ENCODE measurements at places on chromosomes 2 and 18.

- H3K4me3 ChIP-seq, result no peak overlapping the region
- DNase-seq, result no peak
- H3K36me3 ChIP-seq, result peaks cover 56% of the 10 kb centered on the region
- peak overlapping the region; percentile 6 for H3K27ac ChIP-seq
- no peaks in the 10 kb centered on the region for H3K27me3 ChIP-seq
These were observed 22.1 kb downstream of the EHD3 start for GRCh38 chr2:31255911-31256571.

DNA sequence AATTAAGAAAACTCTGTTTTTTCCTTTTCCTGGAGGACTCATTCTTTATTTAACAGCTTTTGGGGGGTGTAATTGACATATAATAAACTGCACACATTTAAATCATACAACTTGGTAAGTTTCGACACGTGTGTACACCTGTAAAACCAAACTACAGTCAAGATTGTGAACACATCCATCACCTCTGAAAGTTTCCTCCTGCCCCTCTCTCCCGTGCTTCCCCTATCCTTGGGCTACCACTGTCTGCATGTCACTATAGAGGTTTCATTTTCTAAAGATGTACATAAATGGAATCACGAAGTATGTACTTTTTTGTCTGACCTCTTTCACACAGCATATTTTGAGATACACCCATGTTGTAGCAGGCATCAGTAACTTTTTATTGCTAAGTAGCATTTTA lies 100.0 kb downstream of the BIN1 start:
- H3K27ac ChIP-seq, result no peak overlapping the region
- peaks cover 5% of the 10 kb centered on the region for H3K27me3 ChIP-seq
- no peaks in the 10 kb centered on the region for H3K36me3 ChIP-seq
- no peak overlapping the region for H3K4me3 ChIP-seq
- no peaks in the 10 kb centered on the region for H3K4me1 ChIP-seq
- DNase-seq, result no peak

DNA sequence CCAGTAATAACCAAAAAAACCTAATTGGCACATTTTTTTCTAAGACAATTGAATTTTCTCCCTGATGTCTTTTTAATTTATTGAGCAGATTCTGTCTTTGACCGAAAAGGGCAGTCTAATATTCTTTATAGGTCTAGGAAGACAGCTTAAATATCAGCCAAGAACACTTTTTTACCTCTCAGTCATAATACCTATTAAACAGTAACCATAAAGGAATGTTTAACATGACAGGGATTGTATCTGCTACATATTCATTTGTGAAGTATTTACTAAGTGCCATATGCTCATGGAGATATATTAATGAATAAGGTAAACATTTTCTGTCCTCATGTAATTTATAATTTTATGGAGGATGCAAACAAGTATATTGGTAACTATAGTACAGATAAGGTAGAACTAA lies 3.1 kb upstream of the HTR2B start:
- DNase-seq, result no peak
- H3K4me1 ChIP-seq, result peaks cover 11% of the 10 kb centered on the region
- H3K27ac ChIP-seq, result peak overlapping the region; percentile 27
- no peaks in the 10 kb centered on the region for H3K36me3 ChIP-seq
- H3K27me3 ChIP-seq, result no peaks in the 10 kb centered on the region

GRCh38 chr2:231228974-231229529 lies 30.6 kb downstream of the ARMC9 start:
- H3K36me3 ChIP-seq, result peaks cover 16% of the 10 kb centered on the region
- peak overlapping the region; percentile 93 for H3K27ac ChIP-seq
- no peak for DNase-seq
- no peak overlapping the region for H3K4me3 ChIP-seq
- H3K27me3 ChIP-seq, result no peaks in the 10 kb centered on the region

- H3K4me3 ChIP-seq, result no peak overlapping the region
- peaks cover 8% of the 10 kb centered on the region for H3K4me1 ChIP-seq
- no peak for DNase-seq
- H3K27me3 ChIP-seq, result no peaks in the 10 kb centered on the region
These were observed 947 bp downstream of the ZEB2 start for GRCh38 chr2:144518748-144519596.

DNA sequence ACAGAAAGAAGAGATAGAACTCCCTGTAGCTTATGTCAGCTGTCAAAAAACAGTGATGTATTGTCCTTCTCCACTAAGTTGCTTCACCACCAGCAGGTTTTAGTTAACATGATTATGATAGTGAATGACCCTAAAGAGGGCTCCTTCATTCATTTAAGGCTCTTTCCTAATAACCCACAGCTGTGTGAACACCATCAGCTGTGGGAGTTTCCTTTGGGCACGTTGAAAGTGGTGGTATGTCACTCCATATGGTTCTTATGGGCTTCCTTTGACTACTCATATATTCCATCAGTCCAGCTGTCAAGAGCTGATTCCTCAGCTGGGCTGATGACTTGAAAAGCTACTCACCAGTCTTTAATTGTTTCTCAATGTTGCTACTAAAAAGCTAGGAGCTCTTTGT lies 210.3 kb downstream of the UBE2E3 start:
- no peaks in the 10 kb centered on the region for H3K4me1 ChIP-seq
- H3K27me3 ChIP-seq, result no peaks in the 10 kb centered on the region
- no peak overlapping the region for H3K27ac ChIP-seq
- no peak for DNase-seq

DNA sequence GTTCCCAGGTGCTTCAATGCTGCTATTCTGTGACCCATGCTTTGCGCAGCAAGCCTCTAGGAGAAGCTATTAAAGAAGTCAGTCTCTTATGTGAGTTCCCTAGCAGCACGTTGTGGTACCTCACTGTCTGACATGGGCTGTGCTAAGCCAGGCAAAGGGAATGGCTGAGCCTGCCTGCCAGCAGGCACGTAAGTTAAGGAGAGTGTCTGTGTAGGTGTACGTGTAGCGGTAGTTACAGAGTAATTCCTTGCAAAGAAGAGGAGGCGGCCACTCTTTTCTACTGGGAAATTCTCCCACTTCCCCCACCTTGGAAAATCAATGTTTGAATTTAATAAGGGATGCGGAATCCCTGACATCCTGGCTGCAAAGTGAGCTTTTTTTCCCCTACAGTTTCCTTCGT lies 123.5 kb upstream of the LYPD1 start:
- H3K4me1 ChIP-seq, result no peaks in the 10 kb centered on the region
- H3K27me3 ChIP-seq, result no peaks in the 10 kb centered on the region

- H3K4me3 ChIP-seq, result no peak overlapping the region
- DNase-seq, result no peak
These were observed 69.2 kb downstream of the HIBCH start for GRCh38 chr2:190250421-190250820.

DNA sequence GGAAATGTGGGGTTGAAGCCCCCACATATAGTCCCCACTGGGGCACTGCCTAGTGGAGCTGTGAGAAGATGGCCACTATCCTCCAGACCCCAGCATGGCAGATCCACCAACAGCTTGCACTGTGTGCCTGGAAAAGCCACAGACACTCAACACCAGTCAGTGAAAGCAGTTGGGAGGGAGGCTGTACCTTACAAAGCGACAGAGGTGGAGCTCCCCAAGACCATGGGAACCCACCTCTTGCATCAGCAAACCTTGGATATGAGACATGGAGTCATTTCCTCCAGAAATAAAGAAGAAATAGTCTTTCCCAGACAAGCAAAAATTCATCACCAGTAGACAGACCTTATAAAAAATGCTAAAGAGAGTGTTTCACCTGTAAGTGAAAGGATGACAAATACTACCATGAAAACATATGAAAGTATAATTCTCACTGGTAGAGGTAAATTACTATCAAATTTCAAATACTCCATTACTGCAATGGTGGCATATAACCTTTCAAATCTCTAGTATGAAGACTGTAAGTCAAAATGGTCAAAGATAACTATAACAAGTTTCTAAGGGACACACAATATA lies 152.6 kb upstream of the EPHA4 start:
- no peaks in the 10 kb centered on the region for H3K36me3 ChIP-seq
- H3K4me1 ChIP-seq, result no peaks in the 10 kb centered on the region
- H3K27ac ChIP-seq, result no peak overlapping the region

DNA sequence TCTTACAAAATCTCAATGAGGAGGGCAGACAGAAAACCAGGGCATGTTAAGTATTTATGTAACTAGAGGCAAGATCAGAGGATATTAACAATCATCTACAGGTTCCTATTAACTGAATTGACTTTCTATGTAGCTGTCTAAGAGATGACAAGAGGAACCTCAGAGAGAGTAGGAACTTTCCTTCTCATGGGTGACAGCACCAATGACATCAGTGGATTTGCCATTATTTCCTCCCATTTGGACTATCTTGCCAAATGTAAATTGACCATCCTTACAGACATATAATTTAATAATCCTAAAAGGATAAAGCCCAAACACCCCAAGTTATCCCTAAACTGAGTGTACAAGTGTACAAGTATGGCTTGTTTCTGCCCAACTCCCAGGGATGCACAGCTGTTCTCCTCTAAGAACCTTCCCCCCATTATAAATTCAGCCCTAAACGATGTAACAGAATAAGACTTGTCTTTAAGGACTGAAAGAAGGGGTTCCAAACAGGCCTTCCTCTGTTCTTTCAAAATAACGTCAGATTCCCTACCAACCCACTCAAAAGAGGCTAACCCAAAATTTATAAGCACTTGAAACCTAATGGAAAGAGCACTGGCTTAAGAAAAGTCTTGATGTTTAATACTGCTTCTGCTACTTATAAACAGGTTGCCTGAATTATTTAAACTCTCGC lies 73.4 kb upstream of the CHAC2 start:
- peaks cover 29% of the 10 kb centered on the region for H3K36me3 ChIP-seq
- H3K27ac ChIP-seq, result no peak overlapping the region
- DNase-seq, result no peak
- H3K4me3 ChIP-seq, result no peak overlapping the region
- H3K27me3 ChIP-seq, result no peaks in the 10 kb centered on the region
- H3K4me1 ChIP-seq, result no peaks in the 10 kb centered on the region

- H3K27ac ChIP-seq, result no peak overlapping the region
- DNase-seq, result peak; percentile 63
- no peaks in the 10 kb centered on the region for H3K27me3 ChIP-seq
- H3K4me3 ChIP-seq, result no peak overlapping the region
These were observed 550.3 kb upstream of the LRRTM1 start for GRCh38 chr2:80854831-80855230.

DNA sequence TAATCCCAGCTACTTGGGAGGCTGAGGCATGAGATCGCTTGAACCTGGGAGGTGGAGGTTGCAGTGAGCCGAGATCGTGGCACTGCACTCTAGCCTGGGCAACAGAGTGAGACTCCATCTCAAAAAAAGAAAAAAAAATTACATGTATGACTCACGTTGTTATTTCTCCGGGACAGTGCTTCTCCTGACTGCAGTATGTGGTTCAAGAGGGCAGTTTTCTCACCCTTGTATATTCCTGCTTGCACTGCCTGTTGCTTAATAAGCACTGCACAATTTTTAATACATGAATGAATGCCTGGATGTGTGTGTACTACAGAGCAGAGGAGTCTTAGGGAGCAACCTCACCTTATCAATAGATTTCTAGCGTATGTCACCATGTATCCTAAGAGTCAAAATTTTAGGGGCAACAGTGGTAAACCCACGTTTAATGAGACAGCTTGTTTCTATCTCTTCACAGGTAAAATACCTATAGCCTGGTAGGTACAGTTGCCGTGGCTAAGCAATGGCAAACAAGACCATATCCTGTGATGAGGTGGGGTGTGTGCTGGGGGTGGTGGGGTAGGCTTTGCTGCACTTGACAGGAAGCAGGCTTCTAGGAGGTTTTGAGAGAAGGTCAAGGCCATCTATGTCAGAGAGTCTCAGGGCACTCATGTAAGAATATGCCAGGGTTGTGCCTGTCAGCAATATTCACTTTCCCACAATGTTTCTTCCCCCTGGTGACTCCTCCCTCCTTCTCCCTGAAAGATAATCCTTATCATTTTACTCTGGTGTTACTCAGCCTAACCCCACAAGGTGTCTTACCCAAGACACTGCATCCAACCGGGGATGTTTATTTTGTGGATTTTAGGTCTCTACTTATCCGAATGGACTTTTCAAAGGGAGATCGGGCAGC lies 36.9 kb upstream of the MEX3C start:
- DNase-seq, result peak; percentile 6
- no peaks in the 10 kb centered on the region for H3K36me3 ChIP-seq

DNA sequence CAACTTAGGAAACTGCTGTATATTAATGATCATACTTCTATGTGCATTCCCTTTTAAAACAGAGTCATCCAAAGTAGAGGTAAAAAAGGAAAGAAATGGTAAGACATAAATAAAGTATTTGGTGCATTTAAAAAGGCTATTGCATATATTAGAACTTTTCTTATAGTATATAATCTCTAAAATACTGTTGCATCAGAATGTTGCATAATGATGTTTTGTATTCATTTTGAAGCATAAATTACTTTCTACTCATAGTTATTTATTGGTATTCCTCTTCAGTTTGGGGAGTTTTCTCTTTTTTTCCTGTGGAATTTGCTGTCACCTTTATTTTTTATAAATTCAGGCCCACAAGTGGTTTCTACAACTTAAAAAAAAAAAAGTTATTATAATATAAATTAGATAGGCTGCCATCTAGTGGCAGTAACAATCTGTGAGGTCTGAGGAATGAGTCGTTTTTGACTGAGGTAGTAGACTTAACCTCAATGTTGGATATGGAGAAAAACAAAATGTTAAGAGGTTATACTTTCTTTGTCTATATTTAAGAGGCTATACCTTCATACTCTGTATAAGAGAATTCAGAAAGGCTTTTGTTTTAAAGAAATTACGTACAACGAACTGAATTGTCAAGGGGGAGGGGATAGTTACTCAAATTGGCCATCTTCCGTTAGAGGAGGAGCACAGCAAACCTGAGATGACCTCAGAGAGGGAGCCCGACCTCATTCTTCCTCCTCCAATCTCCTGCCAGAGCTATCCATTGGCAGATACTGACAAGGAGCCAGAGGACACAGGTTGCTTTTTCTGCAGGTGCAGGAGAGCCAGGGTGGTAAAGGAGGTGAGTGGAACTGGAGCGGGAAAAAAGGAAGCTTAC lies 23.8 kb downstream of the ANKAR start:
- H3K4me3 ChIP-seq, result no peak overlapping the region
- H3K36me3 ChIP-seq, result peaks cover 9% of the 10 kb centered on the region
- DNase-seq, result peak; percentile 59
- H3K27ac ChIP-seq, result no peak overlapping the region

DNA sequence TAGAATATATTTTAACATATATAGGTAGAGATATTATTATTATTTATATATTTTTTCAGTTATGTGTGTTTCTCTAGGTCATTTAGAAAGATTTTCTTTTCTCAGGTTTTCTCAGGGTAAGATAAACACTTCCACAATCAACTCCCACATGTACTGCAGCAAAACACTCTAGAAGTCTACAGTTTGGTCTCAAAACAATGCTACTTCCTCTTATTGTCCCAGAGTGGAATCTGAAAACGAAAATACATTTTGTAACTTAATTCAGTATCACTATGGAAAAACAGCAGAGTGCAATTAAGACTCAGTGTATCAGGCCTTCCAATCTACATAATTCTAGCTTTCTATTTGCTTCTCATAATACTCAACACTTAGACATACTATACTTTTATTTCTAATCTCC lies 190.1 kb upstream of the SLC35G4 start:
- H3K4me3 ChIP-seq, result no peak overlapping the region
- no peaks in the 10 kb centered on the region for H3K4me1 ChIP-seq
- H3K27ac ChIP-seq, result no peak overlapping the region
- H3K27me3 ChIP-seq, result no peaks in the 10 kb centered on the region

- DNase-seq, result no peak
- no peaks in the 10 kb centered on the region for H3K4me1 ChIP-seq
- H3K27ac ChIP-seq, result no peak overlapping the region
- peaks cover 3% of the 10 kb centered on the region for H3K36me3 ChIP-seq
These were observed 180.2 kb downstream of the THADA start for GRCh38 chr2:43415592-43415991.

Data from mesenchymal stem cell (in vitro differentiated cells and primary cell).